ENCODE measurements at places on chromosomes 13 and 19. TPM values are rescaled to one million over a fixed set of nuclear protein-coding genes. Genes with fewer than 3 reads are reported as not detected.

DNA sequence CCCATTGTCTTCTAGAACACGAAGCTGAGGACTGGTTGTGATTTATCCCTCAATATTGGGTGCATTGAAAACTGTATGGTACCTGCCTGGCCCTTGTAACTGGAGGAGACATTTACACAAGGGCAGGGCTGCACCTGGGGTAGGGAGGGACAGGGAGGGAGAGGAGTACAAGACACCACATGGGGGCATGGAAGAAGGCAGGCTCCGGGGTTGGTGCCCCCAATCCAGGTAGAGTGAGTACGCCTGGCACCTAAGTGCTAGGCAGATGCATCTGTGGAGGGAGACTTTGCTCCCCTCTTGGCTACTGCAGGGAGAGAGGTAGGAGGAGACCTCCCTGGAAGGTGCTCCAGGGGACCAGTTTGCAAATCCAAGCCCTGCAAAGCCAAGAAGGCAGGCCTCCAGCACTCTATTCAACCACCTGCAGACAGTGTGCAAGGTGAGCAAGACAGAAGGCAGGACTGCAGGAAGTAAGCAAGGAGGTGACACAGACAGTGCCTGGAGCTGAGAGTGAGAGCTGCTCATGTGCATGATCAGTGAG is 19.4 kb upstream of the UQCRFS1 start:
- DNase-seq, result no peak

Gene FFAR3
- not detected for total RNA-seq

DNA sequence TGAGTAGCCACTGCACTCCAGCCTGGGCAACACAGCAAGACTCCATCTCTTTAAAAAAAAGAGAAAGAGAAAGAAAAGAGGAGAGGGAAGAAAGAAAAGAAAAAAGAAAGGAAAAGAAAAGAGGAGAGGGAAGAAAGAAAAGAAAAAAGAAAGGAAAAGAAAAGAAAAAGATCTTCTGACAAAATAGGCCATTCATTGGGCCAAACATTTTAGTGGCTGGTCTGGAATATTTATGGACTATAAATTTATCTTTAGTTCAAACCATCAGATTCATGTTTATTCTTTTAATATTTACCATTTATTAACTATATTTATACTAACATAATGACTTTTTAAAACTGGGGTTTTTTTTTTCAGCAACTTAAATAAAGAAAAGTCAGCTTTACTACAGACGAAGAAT is 85.6 kb upstream of the KLF5 start:
- DNase-seq, result no peak

DNA sequence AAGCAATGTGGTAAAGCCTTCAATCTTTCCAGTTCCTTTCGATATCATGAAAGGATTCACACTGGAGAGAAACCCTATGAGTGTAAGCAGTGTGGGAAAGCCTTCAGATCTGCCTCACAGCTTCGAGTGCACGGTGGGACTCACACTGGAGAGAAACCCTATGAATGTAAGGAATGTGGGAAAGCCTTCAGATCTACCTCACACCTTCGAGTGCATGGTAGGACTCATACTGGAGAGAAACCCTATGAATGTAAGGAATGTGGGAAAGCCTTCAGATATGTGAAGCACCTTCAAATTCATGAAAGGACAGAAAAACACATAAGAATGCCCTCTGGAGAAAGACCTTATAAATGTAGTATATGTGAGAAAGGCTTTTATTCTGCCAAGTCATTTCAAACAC is 15.6 kb upstream of the ZNF763 start:
- no peak for DNase-seq

- no peak for DNase-seq
These were observed 33.7 kb upstream of the ZSCAN5A start for GRCh38 chr19:56348289-56348877.

Gene GNG8
- total RNA-seq, result 3.0 TPM

Gene SYCN
- not detected for total RNA-seq

GRCh38 chr19:23887642-23888041 is 27.0 kb upstream of the ZNF726 start:
- DNase-seq, result no peak

GRCh38 chr19:23769691-23770468 is 11.2 kb upstream of the ZNF681 start:
- no peak for DNase-seq

DNA sequence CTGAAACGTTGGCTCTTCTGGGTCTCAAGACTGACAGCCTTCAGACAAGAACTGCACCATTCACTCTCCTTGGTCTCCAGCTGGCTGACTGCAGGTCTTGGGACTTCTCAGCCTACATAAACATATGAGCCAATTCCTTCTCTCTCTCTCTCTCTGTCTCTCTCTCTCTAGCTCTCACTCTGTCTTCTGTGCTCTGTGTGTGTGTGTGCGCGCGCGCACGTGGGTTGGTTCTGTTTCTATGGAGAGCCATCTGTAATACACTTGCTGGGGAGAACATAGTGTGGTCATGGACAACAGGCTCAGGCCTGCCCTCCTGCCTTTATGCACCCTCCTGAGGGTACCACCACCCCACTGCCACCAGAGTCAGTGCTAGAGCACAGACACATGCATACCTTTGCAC is 13.7 kb upstream of the SERPINE3 start:
- no peak for DNase-seq

DNA sequence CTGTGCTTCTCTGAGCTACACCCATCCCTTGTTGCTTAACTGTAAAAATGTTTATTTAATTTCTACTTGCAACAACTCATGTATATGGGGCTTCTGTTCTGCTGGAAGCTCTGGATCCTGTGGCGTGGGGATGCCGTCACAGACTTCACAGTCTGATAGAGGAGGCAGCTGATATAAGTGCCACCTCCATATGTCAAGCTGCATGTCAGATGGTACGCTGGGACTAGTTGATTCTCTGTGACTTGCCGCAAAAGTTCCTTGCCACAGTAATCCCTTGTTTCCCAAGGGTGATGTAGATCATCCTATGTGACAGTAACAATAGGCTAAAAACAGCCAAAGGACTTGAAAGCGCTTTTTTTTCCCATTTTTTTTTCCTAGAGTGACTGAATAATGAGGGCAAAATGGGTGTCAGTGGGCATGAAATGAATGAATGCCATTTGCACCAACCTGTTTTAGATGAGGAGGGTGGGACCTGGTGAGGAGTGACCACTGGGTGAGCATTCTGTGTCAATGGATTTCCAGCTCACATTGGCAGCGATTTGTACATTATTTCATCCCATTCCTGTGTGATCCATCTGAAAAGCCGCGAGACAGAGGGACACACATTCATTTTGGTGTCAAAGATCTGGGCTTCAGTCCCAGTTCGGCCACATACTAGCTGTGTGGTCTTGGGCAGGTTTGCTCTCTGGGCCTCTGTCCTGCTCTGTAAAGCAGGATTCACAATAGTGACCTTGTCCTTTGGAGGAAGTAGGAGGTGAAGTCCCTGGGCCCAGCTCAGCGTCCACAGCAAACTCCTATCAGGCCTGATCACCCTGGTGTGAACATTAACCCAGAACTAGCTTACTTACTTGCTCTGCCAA is 88.9 kb upstream of the RNF113B start:
- DNase-seq, result no peak

GRCh38 chr13:93244141-93244917 is 17.7 kb downstream of the GPC6 start:
- peak; percentile 22 for DNase-seq

GRCh38 chr13:24664726-24665409 is 15.3 kb upstream of the ATP12A start:
- DNase-seq, result no peak

GRCh38 chr13:95708391-95708774 is 31.4 kb downstream of the DNAJC3 start:
- no peak for DNase-seq

- no peak for DNase-seq
These were observed 254.1 kb upstream of the SOX21 start for GRCh38 chr13:94966422-94966955.

DNA sequence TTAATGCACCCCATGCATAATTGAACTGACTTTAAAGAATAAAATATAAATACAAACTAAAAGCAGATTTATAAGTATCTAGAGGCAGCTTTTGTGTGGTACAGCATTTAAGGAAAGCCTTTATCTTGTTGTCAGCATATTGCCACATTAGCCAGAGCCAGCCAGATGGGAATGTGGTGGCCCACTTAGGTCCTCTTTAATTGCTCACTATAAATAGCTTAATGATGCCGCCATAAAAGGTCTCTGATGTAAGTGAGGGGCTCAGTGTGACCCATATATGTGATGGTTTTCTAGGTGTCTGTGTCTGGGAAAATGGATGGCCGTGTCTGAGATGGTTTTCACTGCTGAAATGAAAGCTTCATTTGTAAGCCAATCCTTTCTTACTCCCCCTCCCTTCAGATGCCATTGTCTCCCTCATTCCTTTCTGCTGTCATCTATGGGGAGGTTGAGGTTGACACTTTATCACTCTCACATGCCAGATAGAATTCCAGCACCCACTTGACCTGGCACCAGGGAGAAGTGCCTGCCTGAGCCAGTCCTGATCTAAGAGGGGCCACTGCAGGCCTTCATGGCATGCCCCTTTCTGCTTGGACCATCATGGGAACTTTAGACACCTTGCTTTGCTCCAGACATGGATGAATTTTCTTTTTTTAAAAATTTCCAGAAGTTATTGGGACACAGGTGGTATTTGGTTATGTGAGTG is 135.3 kb downstream of the MTUS2 start:
- DNase-seq, result no peak

DNA sequence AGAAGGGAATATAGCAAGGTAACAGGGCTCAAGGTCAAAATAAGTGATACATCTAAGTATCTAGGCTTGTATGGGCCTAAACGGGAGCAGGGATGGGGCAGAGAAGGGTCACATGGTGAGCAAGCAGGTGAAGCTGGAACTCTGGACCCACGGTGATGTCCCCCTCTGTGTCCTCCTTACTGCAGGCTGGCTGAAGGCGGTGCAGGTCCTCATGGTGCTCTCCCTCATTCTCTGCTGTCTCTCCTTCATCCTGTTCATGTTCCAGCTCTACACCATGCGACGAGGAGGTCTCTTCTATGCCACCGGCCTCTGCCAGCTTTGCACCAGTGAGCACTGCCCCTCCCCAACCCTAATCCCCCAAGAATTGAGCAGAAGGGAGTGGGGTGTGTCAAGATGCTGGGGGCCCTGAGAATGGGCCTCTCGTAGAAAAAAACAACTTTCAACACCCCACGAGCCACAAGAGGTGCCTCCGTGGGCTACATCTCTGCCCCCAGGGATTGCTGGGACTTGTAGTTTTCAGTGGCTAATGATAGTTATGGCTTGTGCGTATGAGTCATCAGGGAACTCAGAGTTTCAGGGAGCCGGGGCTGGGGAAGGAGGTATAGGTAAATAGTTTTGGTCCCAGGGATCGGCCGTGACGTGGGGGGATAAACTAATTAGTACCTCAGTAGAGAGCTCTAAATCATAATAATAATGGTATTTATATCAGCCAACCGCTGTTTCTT is 4.0 kb downstream of the EMP3 start:
- DNase-seq, result no peak

DNA sequence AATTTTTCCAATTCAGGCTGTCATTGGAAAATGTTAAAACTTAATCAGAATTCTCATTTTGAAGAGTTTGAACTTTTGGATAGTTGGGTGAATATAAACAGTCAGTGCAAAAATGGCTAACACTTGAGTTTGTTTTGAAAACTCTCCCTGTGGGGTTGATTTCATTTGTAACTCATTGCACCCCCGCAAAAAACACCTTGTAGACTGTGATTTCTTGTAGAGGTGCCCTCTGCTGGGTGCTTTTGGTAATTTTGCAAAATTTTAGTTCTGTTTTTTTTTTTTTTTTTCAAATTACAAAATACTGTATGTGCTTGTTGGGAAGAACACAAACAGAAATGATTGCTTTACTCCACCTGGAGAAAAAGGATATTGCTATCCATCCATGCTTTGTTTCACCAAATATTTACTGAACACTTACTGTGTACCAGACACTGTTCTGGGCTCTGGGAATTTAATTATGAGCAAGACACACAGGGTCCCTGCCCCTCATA is 28.2 kb upstream of the GPI start:
- DNase-seq, result no peak

GRCh38 chr19:8592231-8593009 is 15.2 kb upstream of the MYO1F start:
- peak; percentile 99 for DNase-seq

Gene ZNF761
- total RNA-seq, result 5.3 TPM
